ENCODE measurements at places on chromosomes 4 and X. TPM values are rescaled to one million over a fixed set of nuclear protein-coding genes. Genes with fewer than 3 reads are reported as not detected.

DNA sequence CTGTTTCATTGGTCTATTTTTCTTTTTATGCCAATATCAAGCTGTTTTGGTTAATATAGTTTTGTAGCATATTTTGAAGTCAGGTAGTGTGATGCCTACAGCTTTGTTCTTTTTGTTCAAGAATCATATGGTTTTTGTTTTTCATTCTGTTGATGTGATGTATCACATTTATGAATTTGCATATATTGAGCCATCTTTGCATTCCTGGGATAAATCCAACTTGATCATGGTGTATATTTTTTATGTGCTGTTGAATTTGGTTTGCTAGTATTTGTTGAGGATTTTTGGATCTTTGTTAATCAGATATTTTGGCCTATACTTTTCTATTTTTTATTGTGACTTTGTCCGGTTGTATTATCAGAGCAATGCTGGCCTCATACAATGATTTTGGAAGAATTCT, 74.8 kb downstream of the GPAT3 start:
- DNase-seq, result no peak

- DNase-seq, result no peak
Observed at GRCh38 chr4:173943547-173943946, 339.9 kb downstream of the FBXO8 start.

DNA sequence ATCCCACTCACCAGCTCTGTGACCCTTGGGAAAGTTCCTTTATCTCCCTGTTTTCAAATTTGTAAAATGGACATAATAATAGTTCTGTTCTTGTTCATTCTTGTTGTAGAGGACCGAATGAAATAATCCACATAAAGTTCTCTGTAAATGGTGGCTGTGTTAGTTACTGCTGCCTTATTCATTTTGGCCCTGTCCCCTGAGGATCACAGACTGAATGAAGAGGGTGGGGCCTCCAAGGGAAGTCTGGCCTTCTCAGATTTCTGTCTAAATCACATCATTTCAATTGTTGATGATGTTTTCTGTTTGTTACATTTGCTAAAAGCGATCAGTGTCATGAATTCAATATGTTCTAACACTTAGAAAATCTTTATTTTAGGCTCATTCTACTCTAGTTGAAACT, 117.9 kb downstream of the PPEF1 start:
- no peak for DNase-seq

Gene LEF1
- total RNA-seq, result 27.7 TPM

- no peak for DNase-seq
Observed at GRCh38 chr4:23710298-23710697, 179.5 kb downstream of the PPARGC1A start.

Measured in HT1080 (cell line).